ENCODE measurements at places on chromosomes 6 and 20. TPM values are rescaled to one million over a fixed set of nuclear protein-coding genes. Genes with fewer than 3 reads are reported as not detected.

The RHAG gene
- not detected for total RNA-seq

The SPEF1 gene
- total RNA-seq: 12.1 TPM

The TRAPPC3L gene
- 0.39 TPM for total RNA-seq

The IP6K3 gene
- total RNA-seq: 0.16 TPM

The INSM1 gene
- total RNA-seq: 2.8 TPM

The RIPOR3 gene
- total RNA-seq: 22.1 TPM

The RIMS4 gene
- 29.7 TPM for total RNA-seq

DNA sequence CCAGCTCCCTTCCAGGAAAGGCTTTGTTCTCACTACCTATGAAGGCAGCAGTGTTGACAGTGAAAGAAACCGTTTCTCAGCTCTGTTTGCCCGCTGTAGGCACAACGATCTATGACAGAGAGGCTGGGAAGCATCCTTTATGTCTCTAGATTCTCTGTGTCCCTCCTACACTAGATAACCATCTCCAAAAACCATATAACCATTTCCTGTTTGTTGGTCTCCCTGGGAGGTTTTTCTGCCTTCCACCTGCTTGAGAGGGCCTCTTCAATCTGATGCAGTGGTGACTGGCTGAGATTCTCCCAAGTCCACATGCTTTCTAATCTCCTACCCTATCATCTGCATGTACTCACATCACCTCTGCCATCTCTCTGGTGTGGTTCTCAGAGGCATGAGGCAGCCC, 32.0 kb upstream of the TMEM217 start:
- no peaks in the 10 kb centered on the region for H3K4me1 ChIP-seq
- no peak overlapping the region for H3K4me3 ChIP-seq
- no peak overlapping the region for H3K27ac ChIP-seq
- no peaks in the 10 kb centered on the region for H3K27me3 ChIP-seq

GRCh38 chr6:42148058-42148457, 5.6 kb upstream of the C6orf132 start:
- no peak for DNase-seq
- no peak overlapping the region for H3K27ac ChIP-seq
- no peaks in the 10 kb centered on the region for H3K4me1 ChIP-seq
- no peaks in the 10 kb centered on the region for H3K27me3 ChIP-seq
- no peaks in the 10 kb centered on the region for H3K36me3 ChIP-seq

- H3K4me1 ChIP-seq: no peaks in the 10 kb centered on the region
- no peak overlapping the region for H3K4me3 ChIP-seq
- no peaks in the 10 kb centered on the region for H3K36me3 ChIP-seq
- no peaks in the 10 kb centered on the region for H3K27me3 ChIP-seq
- DNase-seq: no peak
These were observed 26.0 kb downstream of the FAM229B start for GRCh38 chr6:112113431-112113830.

- H3K27me3 ChIP-seq: no peaks in the 10 kb centered on the region
- no peak for DNase-seq
These were observed 106.5 kb downstream of the QRSL1 start for GRCh38 chr6:106735828-106736227.

- H3K27ac ChIP-seq: no peak overlapping the region
- H3K4me1 ChIP-seq: no peaks in the 10 kb centered on the region
- H3K27me3 ChIP-seq: no peaks in the 10 kb centered on the region
- H3K36me3 ChIP-seq: no peaks in the 10 kb centered on the region
These were observed 532.0 kb downstream of the BCKDHB start for GRCh38 chr6:80638213-80639055.

- no peaks in the 10 kb centered on the region for H3K36me3 ChIP-seq
- DNase-seq: no peak
- no peak overlapping the region for H3K27ac ChIP-seq
These were observed 47.4 kb downstream of the MAP7 start for GRCh38 chr6:136502786-136503185.

GRCh38 chr6:45496085-45496433, 118.3 kb upstream of the SUPT3H start:
- no peaks in the 10 kb centered on the region for H3K36me3 ChIP-seq
- H3K27ac ChIP-seq: no peak overlapping the region
- H3K4me3 ChIP-seq: no peak overlapping the region
- no peaks in the 10 kb centered on the region for H3K4me1 ChIP-seq

DNA sequence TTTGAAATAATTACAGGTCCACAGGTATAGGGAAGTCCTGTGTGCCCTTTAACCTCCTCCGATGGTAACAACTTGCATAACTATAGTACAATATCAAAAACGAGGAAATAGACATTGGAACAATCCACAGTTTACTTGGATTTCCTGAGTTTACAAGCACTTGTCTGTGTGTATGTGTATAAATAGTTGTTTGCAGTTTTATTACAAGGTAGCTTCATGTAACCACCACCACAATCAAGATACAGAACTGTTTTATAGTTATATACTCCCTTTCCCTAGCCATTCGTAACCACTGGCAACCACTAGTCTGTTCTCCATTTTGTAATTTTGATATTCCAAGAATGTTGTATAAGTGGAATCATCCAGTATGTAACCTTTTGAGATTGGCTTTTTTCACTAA, 9.1 kb downstream of the FBXO9 start:
- H3K27ac ChIP-seq: no peak overlapping the region
- H3K36me3 ChIP-seq: no peaks in the 10 kb centered on the region
- no peak for DNase-seq

GRCh38 chr6:30463651-30464618, 25.4 kb upstream of the HLA-E start:
- H3K36me3 ChIP-seq: no peaks in the 10 kb centered on the region
- no peak overlapping the region for H3K27ac ChIP-seq
- no peak overlapping the region for H3K4me3 ChIP-seq

DNA sequence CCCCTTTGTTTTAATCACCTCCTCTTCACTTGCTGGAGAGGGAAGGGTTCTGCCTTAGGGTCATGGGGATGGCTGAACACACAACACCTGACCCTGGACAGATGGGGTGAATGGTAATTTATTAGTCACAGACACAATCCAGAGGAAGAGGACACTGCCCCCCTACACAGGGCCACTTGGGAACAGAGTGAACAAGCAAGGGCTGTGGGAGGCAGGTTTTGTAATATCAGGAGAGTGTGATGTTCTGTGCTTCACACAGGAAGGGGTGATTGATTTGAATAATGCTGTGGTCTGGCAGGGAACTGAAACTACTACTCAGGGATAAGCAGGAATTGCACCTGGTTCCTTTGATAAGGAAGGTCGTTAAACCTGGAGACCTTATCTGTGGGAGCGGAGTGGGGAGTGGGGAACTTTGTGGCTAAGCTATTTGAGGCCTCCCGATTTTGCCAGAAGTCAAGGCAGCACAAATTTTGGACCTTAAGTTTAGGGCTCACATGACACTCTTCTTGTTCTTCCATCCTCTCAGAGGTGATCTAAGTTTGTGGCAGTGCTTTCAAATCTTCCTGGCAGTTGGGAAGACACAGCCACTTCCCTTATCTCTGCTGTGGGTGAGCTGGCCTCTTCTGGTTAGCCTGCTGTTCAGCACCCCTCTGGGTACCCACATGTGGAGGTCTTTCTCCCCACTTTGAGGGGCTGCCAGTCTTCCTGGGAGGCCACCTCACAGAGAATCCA, 77.8 kb downstream of the CD164 start:
- H3K27ac ChIP-seq: no peak overlapping the region
- H3K4me3 ChIP-seq: no peak overlapping the region
- no peaks in the 10 kb centered on the region for H3K36me3 ChIP-seq
- peaks cover 19% of the 10 kb centered on the region for H3K4me1 ChIP-seq

- no peaks in the 10 kb centered on the region for H3K36me3 ChIP-seq
- H3K4me1 ChIP-seq: peaks cover 5% of the 10 kb centered on the region
- no peaks in the 10 kb centered on the region for H3K27me3 ChIP-seq
- no peak overlapping the region for H3K4me3 ChIP-seq
- no peak for DNase-seq
These were observed 34.2 kb downstream of the ABHD12 start for GRCh38 chr20:25356271-25356933.

DNA sequence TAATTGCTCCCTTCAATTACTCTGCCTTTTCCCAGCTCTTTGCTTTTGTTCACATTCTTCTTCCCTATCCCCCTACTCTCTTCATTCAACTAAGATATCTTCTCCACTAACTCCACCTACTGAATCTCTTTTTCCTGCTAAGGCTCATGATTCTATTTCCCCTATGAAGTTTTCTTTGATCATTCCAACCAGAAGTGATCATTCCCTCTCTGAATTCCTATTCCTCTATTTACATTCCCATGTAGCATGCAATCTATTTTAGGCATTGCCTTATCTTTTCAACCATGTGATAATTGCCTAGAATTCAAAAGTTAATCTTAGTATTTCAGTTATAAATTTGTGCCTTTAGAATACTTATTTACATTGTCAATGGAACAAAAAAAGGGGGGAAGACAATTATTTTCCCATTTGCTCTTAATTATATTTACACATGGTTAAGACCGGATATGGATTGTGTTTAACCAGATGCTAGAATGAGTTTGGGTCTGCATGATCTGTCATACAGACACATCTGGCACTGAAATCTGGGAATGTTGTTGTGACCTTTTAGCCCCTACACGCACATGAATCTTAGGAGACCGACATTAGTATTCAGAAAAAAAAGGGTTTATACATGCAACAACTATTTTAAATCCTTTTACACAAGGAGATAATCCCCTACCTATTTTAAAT, 20.8 kb downstream of the MOXD1 start:
- H3K27me3 ChIP-seq: no peaks in the 10 kb centered on the region
- H3K36me3 ChIP-seq: no peaks in the 10 kb centered on the region
- DNase-seq: no peak
- no peaks in the 10 kb centered on the region for H3K4me1 ChIP-seq

DNA sequence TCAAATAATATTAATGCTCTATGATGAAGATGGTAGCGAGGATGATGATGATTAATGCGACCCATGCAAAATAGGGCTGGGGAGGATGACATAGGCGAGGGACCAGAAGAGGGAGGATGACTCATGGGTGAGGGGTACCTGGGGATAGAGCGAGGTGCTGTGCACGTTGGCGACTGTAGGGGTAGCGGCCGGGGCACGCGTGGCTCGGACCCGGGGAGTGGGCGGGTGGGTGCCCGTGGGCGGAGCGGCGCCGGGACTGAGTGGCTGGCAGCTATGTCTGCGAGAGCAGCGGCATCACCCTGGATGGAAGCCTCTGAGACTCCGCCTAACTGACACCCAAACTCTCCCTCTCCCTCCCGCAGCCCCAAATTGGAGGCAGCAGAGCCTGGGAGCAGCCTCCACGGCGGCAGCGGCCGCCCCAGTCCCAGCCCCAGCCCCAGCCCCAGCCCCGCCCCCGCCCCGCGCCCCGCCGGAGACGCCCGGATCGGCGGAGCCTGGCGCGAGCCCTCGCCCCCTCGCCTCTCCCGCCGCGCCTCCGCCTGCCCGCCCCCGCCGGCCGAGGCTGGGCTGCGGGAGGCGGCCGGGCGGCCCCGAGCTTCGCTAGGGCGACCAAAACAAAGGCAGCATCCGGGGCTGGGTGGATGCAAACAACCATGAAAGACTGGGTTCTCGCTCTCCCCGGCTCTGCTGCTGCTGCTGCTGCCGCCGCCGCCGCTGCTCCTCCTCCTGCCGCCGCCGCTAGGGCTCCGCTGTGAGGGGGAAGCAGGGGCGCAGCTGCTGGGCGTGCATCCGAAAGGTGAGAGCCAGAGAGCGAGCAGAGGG, at the start of gene RIMS1:
TSS of gene RIMS1 (plus strand) at position 367 of the 822 bp plus-strand sequence. CDS start 474 bp downstream, outside the sequence.
- H3K27me3 ChIP-seq: no peaks in the 10 kb centered on the region
- no peaks in the 10 kb centered on the region for H3K36me3 ChIP-seq
- DNase-seq: peak; percentile 22
- H3K27ac ChIP-seq: no peak within 1 kb of the TSS

DNA sequence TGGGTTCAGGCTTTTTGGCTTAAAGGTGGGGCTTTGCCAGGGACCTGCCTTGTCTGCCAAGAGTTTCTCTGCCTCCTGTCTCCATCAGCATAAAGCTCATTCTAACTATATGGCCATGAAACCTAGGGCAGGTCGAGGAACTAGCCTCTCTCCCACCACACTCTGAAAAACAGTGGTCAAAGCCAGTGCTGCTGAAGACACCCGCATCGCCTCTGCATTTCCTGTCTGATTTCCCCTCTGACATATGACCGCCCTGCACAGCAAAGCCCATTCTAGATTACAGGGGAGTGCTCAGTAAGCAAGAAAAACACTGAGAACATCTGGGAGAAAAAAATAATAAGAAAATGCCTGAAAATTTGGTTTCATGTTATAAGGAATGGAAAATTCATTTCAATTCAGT, 573.6 kb downstream of the PRKN start:
- H3K27ac ChIP-seq: no peak overlapping the region
- H3K4me3 ChIP-seq: no peak overlapping the region
- peaks cover 9% of the 10 kb centered on the region for H3K4me1 ChIP-seq
- H3K27me3 ChIP-seq: no peaks in the 10 kb centered on the region
- no peaks in the 10 kb centered on the region for H3K36me3 ChIP-seq
- no peak for DNase-seq

DNA sequence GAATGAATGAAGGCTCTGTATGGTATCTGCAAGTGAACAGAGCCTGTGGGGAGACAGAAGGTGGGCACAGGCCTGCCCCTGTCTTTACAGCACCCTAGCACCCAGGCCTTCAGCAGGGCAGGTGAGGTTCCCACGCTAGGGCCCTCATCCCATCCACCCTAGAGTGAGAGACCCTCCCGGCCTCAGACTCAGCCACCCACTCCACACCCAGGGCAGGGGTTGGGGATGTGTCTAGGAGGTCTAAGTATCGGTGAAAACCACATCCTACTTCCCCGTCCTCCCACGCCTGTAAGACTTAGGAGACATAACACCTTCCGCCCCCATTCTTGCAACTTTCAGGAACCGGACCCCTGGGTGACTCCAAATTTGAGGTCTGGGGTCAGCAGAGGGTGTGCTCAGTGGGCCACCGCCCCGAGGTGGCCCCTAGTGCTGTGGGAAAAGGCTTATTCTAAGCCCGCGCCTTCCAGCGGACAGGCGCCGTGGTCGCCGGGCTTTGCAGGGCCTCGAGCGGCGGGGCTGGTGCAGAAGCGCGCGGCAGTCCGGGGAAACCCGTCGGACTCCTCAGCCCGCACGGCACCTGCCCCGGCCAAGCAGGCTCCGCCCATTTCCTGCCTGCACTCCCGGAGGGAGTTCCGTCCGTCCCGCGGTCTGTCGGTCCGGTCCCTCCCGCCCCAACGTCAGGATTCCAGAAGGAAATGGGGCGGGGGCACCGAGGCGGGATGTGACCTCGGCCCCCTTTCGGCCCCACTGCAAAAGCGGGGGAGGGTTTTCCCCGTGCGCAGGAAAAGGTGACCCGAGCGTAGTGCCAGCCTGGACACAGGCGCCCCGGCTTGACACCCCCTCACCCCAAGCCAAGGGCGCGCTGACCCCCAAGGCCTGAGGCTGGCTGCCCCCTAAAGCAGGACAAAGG, 868 bp downstream of the SAMD10 start:
- H3K27ac ChIP-seq: no peak overlapping the region
- H3K4me3 ChIP-seq: peak overlapping the region; percentile 42
- peak; percentile 72 for DNase-seq
- peaks cover 29% of the 10 kb centered on the region for H3K4me1 ChIP-seq
- no peaks in the 10 kb centered on the region for H3K27me3 ChIP-seq

- no peak overlapping the region for H3K27ac ChIP-seq
- no peak overlapping the region for H3K4me3 ChIP-seq
- no peak for DNase-seq
- H3K27me3 ChIP-seq: no peaks in the 10 kb centered on the region
- no peaks in the 10 kb centered on the region for H3K36me3 ChIP-seq
These were observed 103.0 kb upstream of the HS3ST5 start for GRCh38 chr6:114445846-114446245.

GRCh38 chr20:22578221-22579118, 5.9 kb downstream of the FOXA2 start:
- H3K27ac ChIP-seq: no peak overlapping the region
- peaks cover 8% of the 10 kb centered on the region for H3K4me1 ChIP-seq
- DNase-seq: no peak
- H3K4me3 ChIP-seq: no peak overlapping the region
- H3K27me3 ChIP-seq: no peaks in the 10 kb centered on the region

- no peaks in the 10 kb centered on the region for H3K27me3 ChIP-seq
- H3K36me3 ChIP-seq: no peaks in the 10 kb centered on the region
- no peak for DNase-seq
- H3K27ac ChIP-seq: no peak overlapping the region
- no peak overlapping the region for H3K4me3 ChIP-seq
- H3K4me1 ChIP-seq: no peaks in the 10 kb centered on the region
These were observed 122.9 kb downstream of the PDE7B start for GRCh38 chr6:135974426-135974825.
